ENCODE measurements at places on chromosomes 1 and 21.

DNA sequence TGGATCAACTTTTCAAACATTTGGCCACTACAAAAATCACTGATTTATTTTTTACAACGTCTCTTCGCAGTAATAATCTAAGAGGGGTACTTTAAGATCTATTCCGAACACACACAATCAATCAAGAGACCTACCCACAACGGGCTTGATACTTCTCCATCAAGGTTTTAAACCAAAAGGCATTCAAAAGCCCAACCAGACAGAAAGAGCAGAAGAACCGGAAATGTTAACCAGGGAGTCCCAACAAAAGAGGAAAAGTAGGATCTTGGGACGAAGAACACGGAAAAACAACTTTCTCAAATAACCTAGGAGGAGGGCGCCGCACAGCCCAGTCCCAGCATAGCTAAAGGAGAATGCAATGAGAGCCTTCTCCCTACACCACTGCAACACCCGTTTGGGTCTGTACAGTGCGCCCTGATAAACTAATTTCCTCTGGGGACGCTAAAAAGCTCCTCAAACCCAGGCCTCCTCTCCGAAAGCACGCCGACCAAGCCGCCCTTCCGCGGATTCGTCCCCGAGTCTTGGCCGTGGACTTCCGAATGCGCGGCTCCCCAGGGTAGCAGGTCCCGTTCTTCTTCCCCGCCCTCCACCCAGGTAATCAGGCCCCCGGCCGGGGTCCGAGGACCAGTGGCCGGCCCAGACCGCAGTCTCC is 623 bp downstream of the RPL22 start:
- no peak for DNase-seq

- DNase-seq: no peak
Observed at GRCh38 chr1:15191770-15192169, 38.2 kb downstream of the TMEM51 start.

DNA sequence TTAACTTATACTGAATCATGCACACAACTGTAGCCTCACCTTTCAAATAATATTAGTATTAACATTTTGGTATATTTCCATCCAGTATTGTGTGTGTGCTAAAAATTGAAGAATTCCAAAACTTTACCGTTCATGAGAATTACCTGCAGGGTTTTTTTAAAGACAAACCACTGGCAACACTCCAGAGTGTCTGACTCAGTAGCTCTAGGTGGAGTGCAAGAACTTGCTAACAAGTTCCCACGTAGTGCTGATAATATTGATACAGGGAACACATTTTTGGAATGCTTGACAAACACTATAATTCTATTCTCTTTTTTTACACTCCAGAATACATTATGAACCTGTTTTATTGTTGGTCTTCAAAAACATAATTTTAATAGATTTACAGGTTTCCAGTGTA is 27.7 kb upstream of the SLC5A9 start:
- no peak for DNase-seq

- DNase-seq: no peak
Observed at GRCh38 chr21:45545691-45546531, 3.7 kb upstream of the SLC19A1 start.

DNA sequence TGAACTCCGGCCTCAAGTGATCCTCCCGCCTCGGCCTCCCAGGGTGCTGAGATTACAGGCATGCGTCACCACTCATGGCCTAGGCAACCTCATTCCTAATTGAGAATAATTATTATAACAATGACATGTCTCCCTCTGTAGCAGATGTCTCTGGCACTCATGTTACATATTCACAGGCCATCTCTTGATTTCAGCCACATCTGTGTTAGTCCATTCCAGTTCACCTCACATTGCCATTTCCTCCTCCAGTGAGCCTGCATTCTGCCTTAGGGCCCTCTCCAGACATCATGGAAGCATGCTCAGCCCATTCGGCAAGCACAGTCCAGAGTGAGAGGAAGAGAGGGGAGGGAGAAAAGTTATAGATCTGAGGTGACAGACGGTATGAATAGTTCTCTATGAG is 32.5 kb downstream of the CDKN2C start:
- DNase-seq: no peak

GRCh38 chr1:205236951-205237475 is 9.3 kb downstream of the TMCC2 start:
- no peak for DNase-seq

DNA sequence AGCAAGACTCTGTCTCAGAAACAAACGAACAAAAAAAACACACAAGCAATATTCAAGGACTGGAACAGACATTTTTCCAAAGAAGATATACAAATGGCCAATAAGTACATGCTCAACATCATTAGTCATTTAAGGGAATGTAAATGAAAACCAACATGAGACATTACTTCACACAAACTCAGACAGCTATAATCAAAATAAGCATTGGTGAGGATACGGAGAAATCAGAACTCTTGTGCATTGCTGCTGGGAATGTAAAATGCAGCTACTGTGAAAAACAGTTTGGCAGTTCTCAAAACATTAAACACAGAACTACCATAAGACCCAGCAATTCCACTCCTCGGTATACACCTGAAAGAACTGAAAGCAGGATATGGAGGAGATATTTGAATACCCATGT is 15.4 kb downstream of the NOL9 start:
- DNase-seq: no peak

DNA sequence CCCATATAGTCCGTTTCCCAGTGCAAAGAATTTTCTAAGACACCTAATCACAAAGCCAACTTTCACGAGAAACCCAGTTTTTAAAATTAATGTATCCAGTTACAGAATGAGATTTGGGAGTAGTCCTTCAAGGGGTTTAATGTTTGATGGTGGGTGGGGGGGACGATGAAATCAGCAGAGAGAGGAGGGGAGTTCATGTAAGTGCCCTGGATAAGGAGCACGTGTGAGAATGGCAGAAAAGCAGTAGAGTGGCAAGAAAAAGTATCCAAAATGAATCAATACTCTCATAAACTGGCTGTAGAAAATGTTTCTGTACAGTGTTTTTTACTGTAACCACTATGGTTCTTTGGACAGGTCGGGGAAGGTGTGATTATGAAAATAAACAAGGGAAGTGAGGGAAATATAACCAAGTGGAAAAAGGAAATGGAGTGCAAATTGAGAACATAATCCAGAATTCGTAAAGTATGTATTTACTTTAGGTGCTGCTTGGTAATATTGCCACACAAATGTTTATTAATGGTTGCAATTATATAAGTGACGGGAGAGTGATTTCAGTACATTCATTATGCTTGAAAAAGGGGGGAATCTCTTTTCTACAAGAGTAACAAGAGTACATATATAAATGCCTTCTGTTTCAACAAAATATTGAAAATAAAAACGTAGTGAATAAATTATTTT is 118.7 kb upstream of the RRP15 start:
- no peak for DNase-seq

- DNase-seq: no peak
Observed at GRCh38 chr1:178743801-178744200, 18.8 kb downstream of the RALGPS2 start.

DNA sequence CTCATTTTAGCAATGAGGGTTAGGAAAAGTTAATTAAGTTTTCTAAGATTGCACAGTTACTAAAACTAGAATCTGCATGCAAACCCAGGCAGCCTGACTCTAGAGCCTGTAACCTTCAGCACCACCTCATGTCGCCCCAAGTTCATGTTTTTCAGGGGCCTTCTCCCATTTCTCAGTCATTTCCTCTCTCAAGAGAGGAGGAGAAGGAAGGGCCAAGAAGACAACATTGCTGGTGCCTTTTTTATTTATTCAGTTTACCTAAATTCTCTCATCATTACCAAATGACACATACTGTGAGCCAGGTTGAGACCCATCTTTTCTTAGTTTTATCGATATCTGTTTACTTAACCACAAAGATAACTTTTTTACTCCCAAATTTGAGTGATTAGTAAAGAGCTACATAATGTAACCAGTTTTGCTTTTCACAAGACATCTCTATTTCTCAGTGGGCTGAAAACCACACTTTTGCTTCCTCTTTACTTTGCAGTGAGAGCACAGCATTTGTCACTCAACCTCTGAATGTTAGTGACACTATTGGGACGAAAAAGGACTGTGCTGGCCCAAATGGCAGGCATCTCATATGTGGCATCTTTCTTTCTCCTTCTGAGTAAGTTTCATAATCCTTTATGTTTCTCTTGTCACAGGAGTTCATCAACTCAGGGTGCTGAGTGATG is at the start of gene CD101:
Gene CD101, plus strand, starts transcription at position 507 of the 674 bp plus-strand sequence. Its CDS starts 58 bp downstream, at position 565.
- DNase-seq: no peak

GRCh38 chr1:30895944-30896660 is 12.5 kb downstream of the SDC3 start:
- DNase-seq: no peak

DNA sequence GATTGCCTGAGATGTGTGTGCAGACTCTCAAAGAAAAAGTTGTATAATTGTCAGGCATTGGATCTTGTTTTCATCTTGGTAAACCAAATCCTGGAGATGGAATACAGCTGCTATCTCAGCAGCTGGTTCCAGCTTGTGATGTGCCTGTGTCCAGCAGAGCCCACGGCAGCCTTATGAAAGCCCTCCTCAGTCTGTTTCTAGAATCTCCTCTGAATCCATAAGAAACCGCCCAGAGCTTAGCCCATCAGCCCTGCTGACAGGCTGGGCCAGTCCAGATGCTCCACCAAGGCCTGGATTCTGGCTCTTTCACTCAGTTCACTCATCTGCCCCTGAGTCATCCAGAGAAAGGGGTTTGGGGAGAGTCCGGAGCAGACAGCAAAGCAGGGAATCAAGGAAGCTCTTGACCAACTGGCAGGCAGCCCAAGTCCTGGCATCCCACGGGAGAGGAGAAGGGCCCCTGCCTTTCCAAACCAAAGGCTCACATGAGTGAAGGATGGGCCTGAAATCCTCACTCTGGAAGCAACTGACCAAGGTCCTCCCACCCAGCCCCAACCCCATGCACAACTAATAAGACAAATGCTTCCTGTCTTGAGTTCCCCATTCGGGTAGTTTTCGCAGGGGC is 45.7 kb downstream of the NAV1 start:
- no peak for DNase-seq

DNA sequence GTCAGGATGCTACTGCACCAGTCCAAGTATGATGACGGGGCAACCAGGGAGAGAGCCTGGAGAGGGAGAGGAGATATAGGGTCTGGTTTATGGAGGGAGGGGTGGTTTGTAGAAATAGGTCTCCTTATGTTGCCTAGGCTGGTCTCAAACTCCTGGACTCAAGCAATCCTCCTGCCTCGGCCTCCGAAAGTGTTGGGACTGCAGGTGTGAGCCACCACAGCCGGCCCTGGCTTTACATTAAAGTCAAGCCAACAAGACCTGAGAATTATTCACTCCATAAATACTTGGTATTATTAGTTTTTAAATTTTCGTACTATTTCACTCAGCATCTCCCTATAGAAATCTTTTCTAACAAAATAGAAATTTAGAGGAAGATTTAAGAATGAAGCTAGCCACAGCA is 86.8 kb downstream of the MATN1 start:
- no peak for DNase-seq

- DNase-seq: no peak
Observed at GRCh38 chr1:1034439-1034781, 14.5 kb downstream of the AGRN start.

- DNase-seq: peak; percentile 1
Observed at GRCh38 chr1:31707711-31708110, 3.9 kb upstream of the COL16A1 start.

DNA sequence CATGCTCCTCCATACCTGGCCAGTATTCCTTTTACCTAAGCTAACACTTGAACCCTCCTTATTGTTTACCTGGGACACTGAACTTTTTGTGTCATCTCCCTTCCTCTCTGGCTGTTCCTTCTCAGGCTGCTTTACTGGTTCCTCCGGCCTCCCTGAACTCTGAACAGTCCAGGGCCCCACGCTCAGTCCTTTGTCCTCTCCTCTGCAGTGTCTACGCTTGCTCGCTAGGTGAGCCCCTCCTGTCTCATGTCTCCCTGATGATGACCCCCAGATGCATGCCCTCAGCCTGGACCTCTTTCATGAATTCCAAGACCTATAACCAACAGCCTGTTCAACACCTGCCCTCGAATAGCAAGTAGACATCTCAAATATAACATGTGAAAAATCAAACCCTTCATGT is 108.4 kb upstream of the COA6 start:
- DNase-seq: no peak

GRCh38 chr1:51336004-51336403 is 5.6 kb upstream of the TTC39A start:
- DNase-seq: no peak

GRCh38 chr1:155105604-155106011 is 22.1 kb upstream of the EFNA1 start:
- no peak for DNase-seq

DNA sequence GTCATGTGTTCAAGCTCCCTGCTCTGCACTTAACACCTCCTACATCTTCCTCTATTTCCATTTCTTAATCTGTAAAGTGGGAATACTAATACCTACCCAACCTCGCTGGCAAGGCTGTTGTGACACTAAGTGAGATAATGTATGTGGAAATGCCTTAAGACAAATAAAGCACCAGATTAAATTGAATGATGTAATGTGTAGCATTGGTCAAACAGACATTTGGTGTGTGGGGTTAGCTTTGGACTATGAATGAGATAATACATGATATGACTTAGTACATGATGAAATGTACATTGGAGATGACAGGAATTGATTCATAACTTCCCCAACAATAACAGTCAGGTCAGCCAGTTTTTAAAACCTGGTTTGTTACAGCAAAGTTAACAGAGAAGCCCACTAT is 5.2 kb downstream of the AMPD1 start:
- DNase-seq: no peak

- no peak for DNase-seq
Observed at GRCh38 chr1:117562581-117563491, 43.0 kb upstream of the TENT5C start.

DNA sequence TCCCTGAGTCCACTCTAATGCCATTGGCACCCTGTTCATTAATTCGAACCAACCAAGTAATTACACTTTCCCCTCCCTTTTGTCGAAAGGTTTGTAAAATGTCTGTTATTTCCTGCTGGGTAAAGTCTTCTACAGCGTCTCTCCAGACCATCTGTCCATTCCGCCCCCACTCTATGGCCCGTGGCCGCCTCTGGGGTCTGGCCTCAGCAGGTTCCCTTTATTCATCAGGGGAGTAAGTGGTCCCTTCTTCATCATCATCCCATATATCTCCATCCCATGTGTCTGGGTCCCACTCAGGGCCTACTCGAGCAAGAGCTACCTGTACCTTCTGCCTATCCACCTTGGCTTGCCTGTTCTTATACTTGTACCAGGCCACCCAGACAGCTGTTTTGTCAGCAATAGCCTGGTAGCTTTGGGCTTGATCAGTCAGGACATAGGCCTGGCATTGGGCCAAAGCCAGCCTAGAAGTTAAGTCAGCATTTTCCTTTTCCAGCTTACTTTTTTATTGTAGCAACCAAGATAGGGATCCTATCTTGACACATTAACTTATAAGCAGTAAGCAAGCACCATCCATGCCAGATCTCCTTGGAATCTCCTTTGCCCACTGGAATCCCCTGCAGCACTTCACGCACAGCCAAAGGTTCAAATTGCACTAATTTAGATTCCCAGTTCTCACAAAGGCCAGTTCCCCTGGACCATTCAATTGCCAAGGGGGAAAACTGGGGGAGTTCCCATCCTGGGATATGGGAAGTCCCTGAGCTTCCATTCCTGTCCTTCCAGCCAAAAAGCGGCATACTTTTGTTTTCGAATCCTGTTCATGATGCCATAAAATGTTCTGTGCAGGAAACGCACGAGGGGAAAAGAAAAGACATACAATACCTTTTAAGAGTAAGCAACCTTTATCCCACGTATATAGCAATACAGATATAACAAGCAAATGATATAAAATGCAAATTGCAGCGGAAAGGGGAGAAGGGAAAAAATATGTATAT is 6.6 kb upstream of the STUM start:
- no peak for DNase-seq
